Kidney epithelial cell (primary cell): ENCODE measurements at places on chromosomes 6 and 20. TPM values are rescaled to one million over a fixed set of nuclear protein-coding genes. Genes with fewer than 3 reads are reported as not detected.

- no peak for DNase-seq
These were observed 102.5 kb upstream of the ARG1 start for GRCh38 chr6:131470534-131470933.

- no peak for DNase-seq
These were observed 48.9 kb downstream of the GGTLC1 start for GRCh38 chr20:23939641-23940040.

DNA sequence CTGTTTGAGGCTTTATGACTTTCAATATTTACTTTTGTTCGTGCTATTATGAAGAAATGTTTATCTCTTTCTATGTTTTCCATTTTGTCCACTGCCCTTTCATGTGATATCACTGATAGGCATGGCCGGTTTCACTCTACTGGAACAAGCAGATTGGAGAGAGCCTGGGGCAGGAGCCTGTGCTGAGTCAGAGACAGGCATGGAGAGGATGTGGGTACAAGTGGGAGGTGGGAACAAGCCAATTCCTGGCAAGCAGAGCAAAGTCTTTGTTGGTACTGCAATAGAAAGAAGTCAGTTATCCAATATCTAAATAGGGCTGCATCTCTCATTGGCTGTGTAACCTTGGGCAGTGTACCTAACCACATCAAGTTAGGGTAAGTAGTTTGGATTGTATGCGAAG, 545.6 kb upstream of the MAP3K7 start:
- peak; percentile 70 for DNase-seq

DNA sequence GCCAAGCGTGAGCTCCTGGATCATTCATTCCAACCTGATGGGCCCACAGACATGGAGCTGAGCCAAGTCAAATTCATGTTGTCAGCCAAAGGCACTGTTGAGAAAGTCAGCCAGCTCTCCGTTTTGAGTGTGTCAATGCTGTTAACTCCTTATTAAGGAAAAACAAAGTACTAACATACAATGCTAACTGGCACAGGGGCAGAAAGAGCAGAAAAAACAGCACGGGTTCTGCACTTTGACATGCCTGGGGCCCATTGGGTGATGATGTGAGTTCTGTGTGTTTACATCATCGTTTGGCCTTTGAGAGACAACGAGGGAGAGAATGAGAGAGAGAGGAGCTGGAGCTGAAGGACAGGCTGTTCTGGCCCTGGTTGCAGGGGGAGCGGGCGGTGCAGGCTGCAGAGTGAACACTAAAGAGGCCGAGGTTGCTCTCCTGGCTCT, 85.9 kb downstream of the SMOC2 start:
- DNase-seq = no peak

GRCh38 chr6:39269961-39270360, 40.7 kb upstream of the KCNK5 start:
- DNase-seq = no peak

- DNase-seq = peak; percentile 92
These were observed 735.1 kb upstream of the MARCKS start for GRCh38 chr6:113122060-113122459.

NOL4L gene
- 31.4 and 35.7 TPM in 2 replicates for total RNA-seq

ZNF311 gene
- total RNA-seq = 2.6 and 2.7 TPM in 2 replicates

RIOK1 gene
- total RNA-seq = 15.3 and 15.5 TPM in 2 replicates

FAM83B gene
- 14.5 and 15.7 TPM in 2 replicates for total RNA-seq
